ENCODE measurements at places on chromosomes 4 and X.

DNA sequence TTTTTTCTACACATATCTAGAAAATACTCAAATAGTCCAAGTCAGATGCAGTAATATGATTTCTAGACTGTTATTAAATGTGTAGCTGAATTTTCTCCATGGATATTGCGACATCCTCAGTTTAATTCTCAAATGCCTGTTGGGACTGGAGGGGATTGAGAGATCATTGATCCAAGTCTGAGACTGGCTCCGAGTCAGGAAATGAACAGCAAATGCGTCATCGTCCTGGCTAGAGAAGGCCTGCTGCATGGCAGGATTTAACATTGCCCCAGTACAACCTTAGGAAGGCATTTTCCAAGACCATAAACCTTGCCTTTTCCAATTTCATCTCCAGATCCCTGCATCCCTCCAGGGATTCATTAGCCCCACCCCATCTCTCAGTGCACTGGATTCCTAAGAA is 56.6 kb upstream of the SLC6A14 start:
- no peak for DNase-seq

DNA sequence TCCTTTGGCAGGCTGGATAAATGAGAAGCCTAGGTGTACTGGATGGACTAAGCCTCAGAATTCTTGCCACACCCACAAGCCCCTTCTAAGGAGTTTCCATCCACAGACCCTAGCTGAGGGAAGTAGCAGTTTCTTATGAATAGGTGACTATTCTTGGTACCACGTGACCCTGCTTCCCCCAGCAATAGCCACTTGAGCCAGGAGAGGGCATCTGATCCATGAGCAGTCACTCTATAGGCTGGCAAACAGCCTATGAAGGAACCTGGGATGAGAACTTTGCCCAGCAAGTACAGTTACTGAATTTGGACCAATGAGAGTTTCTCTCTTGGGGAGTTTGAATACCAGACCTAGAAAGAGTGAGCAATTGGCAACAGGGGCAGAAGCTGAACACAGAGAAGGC is 84.0 kb downstream of the RTL9 start:
- DNase-seq, result no peak

- DNase-seq, result no peak
Observed at GRCh38 chr4:168037676-168038075, 54.7 kb upstream of the ANXA10 start.

DNA sequence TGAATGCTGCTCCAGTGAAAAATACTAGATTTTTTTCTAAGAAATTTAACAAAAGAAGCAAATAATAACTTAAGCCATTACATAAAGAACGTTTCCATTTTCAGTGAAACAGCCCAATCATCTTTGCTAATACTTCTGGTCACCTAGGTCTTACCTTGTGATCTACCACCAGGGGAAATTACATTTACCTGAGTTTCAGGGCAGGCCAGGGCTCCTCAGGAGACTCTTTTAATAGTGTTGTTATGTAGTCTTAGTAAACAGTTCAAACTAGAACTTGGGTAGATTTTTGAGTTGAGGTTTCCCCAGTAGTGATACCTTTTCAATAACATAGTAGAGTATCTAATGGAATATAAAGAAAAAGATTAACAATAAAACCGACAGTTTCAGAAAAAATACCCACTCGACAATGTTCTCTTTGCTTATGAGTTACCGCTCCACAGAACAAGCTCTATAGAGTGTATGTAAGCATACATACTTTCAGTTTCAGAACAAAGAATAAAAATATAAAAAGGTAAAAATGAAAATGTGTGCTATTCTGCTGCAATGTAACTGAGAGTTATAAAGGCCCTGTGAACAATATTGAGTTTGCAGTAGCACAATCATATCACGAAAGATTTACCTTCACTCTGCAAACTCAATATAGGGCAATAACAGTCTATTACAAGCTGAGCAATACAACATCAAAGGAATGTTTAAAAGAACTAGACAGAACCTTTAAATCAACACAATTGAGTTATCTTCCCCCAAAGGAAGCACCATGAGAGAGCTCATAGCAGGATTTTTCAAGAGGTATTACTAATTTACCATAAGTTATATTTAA is 165.8 kb downstream of the ATOH1 start:
- DNase-seq, result no peak

- DNase-seq, result peak; percentile 57
Observed at GRCh38 chrX:135974279-135974856, 580 bp upstream of the MMGT1 start.

- no peak for DNase-seq
Observed at GRCh38 chr4:158656439-158656838, 15.2 kb downstream of the C4orf46 start.

DNA sequence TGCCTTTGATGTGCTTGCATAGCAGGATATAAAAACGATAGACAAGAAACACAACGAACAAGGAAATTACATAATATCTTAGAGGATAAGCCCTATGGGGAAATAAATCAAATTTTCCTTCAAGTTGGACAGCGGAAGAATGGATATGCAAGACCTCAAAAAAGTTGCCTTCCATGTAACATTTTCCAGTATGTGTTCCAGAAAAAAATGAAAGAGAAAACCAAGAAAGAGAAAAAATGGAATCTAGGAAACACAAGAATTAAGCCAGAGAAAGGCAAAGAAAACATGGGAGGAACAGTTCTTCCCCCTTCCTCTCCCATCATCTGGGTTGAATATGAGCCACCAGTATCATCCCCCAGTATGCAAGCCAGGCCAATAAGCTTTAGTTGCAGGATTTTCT is 34.6 kb upstream of the MID1 start:
- DNase-seq, result no peak

- DNase-seq, result no peak
Observed at GRCh38 chr4:159104694-159105414, 2.0 kb downstream of the RAPGEF2 start.

GRCh38 chr4:151901631-151902030 is 140.8 kb upstream of the GATB start:
- no peak for DNase-seq

DNA sequence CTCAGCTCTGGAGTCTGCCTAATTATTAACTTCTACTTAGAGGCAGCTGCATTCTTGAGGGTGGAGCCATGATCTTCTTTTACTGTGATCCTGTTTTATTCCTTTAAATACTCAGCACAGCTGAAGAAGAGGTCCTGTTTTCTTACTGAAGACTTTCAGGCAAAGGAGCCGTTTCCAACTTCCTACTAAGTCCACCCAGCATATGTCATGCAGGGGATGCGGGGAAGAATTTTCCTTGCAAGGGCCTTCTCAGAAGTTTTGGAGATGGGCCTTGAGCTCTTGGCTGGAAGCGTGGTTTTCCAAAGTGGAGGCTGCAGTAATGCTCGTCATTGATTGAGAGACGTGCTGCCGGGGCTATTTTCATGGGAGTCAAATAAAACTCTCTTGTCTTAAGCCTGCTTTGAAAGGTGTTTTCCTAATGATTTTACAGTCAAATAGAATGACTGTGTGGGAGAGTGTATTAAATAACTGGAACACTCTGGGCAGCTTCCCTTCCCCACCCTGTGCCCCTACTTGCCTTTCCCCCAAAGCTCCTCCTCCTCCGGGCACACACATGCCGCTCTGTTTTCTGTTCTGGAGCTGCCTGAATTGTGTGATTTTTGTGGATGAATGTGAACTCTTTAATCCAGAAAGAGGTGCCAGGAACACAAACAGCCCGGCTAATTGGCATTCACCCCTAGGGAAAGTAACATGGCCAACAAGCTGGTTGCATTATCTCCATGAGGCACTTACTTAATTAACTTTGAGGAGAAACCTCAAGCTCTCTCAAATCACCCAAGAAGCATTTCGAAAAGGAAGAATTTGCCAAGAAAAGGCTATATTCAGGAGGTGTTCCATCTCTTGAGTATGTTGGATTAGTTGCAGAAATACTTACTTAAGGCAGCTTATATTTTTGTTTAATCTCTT is 28.1 kb downstream of the FGF2 start:
- no peak for DNase-seq

- DNase-seq, result no peak
Observed at GRCh38 chr4:70855464-70855863, 15.8 kb upstream of the GRSF1 start.

DNA sequence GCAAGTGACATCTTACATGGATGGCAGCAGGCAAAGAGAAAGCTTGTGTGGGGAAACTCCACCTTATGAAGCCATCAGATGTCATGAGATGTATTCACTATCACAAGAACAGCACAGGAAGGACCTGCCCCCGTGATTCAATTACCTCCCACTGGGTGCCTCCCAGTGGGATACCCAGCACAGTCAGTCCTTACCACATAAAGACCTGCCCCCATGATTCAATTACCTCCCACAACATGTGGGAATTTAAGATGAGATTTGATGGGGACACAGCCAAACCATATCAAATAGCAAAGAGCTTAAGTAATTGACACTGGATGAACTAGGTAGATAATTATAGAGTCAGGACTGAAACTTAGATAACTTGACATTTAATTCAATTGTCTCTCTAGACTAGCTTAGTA is 85.6 kb downstream of the SLIT2 start:
- no peak for DNase-seq

GRCh38 chr4:127162741-127163140 is 470.0 kb upstream of the INTU start:
- no peak for DNase-seq

DNA sequence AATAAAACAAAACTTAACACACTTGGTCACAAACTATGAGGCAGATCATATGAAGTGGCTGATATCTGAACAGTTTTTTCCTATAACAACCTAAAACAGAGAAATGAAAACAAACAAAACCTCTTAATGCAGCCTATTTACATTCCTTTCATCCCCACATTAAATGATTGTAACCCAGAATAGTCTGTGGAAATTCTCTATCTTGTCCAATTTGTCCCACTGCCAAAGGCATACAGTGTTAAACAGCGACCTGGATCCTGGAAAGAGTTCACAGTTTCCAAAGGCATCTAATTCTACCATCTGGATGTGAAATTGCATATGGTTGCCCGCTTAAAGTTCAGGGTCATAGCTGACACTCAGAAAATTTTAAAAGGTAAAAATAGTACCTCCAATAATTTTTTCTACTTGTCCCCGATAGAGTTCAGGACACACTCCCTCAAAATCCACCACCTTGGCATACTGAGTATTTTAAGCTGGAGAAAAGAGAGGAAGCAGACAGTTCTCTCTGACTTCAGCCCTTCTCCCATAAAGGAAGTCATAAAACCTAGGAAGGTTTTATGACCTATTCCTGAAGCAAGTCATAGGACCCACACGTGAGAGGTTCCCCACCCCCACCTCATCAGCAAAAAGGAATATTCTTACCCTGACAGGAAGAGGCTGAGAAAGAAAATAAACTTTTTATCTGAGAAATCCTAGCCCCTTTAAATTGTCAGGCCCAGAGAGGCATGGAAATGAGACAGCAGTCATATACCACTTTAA is 270.2 kb downstream of the PAPSS1 start:
- no peak for DNase-seq

- DNase-seq, result no peak
Observed at GRCh38 chrX:133365871-133366611, 49.2 kb downstream of the GPC4 start.

- no peak for DNase-seq
Observed at GRCh38 chrX:150805736-150806135, 92.7 kb downstream of the CD99L2 start.

GRCh38 chrX:78614264-78614663 is 44.9 kb downstream of the RTL3 start:
- no peak for DNase-seq

GRCh38 chr4:142875117-142875516 is 29.0 kb upstream of the INPP4B start:
- no peak for DNase-seq

DNA sequence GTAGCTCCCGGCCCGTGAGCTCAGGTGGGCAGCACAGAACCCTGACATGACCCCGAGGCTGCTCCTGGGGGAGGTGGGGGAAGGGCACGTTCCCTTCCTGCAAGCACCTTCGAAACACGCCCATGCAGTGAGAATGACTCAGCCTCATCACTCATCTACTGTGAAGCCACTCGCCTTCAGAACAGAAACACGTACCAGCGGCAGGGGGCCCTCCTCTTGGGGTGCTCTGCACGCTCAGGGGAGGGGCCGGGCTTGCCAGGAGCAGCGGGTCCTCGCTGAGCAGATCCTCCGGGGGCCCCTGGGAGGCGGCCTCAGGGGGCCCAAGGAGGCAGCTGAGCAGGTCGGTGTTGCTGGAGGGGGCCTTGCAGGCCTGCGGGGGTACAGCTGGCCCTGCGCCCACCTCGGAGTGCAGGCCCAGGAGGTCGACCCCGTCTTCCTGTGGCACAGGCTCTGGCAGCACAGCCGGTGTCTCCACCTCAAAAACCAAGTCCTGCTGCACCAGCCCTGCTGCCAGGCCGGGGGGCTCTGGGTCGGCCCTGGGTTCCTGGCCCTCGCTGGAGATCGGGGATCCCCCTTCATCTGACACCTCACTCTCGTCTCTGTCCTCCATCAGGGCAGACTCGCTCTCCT is 40.9 kb upstream of the CPLX1 start:
- no peak for DNase-seq

GRCh38 chr4:84495118-84495793 is 3.8 kb downstream of the NKX6-1 start:
- no peak for DNase-seq

- no peak for DNase-seq
Observed at GRCh38 chr4:47538825-47539154, 53.7 kb downstream of the ATP10D start.

DNA sequence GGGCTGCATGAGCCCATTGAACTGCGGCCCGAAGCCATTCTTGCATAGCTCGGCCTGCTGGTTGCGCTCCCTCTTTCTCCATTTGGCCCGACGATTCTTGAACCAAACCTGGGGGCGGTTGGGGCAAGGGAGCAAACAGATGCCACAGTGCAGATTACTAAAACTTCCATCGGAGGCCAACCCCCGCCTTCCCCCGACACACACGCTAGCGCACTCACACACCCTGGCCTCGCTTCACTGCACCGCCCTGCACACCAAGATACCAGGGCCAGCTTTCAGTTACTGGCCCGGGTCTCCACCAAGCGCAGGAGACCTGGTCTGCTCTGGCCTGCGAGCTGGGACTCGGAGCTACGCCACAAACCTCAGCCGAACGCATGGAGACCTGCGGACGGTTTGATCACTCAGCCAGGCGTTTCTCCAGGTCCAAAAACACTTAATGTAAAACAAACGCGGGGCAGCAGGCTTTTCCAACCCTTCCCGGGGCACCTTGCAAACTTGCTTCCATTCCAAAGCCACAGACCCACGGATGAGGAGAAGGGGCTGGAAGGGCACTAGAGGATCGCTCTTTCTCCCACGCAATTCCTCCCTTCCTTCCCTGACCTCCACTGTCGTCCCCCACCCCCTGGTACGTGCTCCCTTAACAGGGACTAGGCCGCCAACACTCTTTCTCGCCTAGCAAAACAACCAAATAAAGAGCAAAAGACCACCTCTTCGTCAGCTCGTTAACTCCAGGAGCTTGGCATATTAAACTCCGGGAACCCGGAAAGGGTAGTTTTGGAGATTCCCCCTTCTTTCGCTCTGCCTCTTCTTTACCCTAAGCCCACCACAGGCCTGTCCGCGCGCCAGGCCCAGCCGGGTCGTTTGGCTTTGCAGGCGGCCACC is 4.1 kb downstream of the PITX2 start:
- DNase-seq, result no peak

GRCh38 chr4:92968556-92968955 is 664.8 kb downstream of the GRID2 start:
- DNase-seq, result no peak

DNA sequence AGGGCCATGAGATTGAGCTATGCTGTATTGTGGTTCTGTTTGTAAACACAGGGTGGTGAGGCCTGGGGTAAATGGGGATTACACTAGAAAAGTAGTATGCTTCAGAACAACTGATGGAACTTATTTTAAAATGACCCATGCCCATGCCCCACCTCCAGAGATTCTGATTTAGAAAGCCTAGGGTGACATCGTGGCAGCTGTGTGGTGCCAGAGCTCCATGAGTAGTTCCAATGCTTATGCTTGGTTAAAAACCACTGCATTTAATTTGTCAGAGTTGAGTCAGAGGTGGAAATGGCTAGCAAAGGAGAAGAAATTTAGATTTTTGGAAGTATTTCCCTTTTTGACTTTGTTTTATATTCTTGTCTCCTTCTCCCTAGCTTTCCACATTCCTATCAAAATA is 63.4 kb upstream of the PDE5A start:
- no peak for DNase-seq

Measured in stimulated activated CD8-positive, alpha-beta memory T cell treated with anti-CD3 and anti-CD28 coated beads, Interleukin-4, amount 100 ng/mL, for 24 hours (primary cell).